ENCODE measurements at places on chromosomes 12 and 14. TPM values are rescaled to one million over a fixed set of nuclear protein-coding genes. Genes with fewer than 3 reads are reported as not detected.

Gene GLI1
- polyA plus RNA-seq: 0.67 TPM

Gene HRK
- 0.02 TPM for polyA plus RNA-seq

Gene ACOT6
- polyA plus RNA-seq: not detected

Gene SALL2
- 7.5 TPM for polyA plus RNA-seq

Gene DNAL1
- 3.6 TPM for polyA plus RNA-seq

Gene GARIN6
- not detected for polyA plus RNA-seq

Gene PLEK2
- polyA plus RNA-seq: 0.11 TPM

Gene SLC25A47
- not detected for polyA plus RNA-seq

Gene KLRB1
- polyA plus RNA-seq: not detected

Gene KRT79
- not detected for polyA plus RNA-seq

Gene MDGA2
- not detected for polyA plus RNA-seq

Gene DNAI7
- polyA plus RNA-seq: 0.34 TPM

Gene HVCN1
- polyA plus RNA-seq: 0.03 TPM

Gene CCDC198
- not detected for polyA plus RNA-seq

Gene CCNT1
- 7.2 TPM for polyA plus RNA-seq

Gene SELPLG
- 2.8 TPM for polyA plus RNA-seq

Gene CARMIL3
- polyA plus RNA-seq: 0.32 TPM

Gene SERPINA10
- not detected for polyA plus RNA-seq

Gene TDRD9
- not detected for polyA plus RNA-seq

Gene RPL10L
- polyA plus RNA-seq: not detected

Gene TMEM119
- polyA plus RNA-seq: 25.7 TPM

Gene RHEBL1
- 2.3 TPM for polyA plus RNA-seq

Gene ASIC1
- 28.4 TPM for polyA plus RNA-seq

Gene BDKRB1
- 16.9 TPM for polyA plus RNA-seq

Gene PTPRO
- 1.9 TPM for polyA plus RNA-seq

Gene SYCP3
- polyA plus RNA-seq: 0.07 TPM

Gene YLPM1
- polyA plus RNA-seq: 14.0 TPM

Gene HNRNPC
- 341 TPM for polyA plus RNA-seq

Gene CD163L1
- polyA plus RNA-seq: 0.41 TPM

Gene ADCY6
- polyA plus RNA-seq: 46.4 TPM

Gene GUCY2C
- not detected for polyA plus RNA-seq

Gene TTC5
- 14.6 TPM for polyA plus RNA-seq

Gene SCN8A
- polyA plus RNA-seq: 9.7 TPM

Gene KLHL28
- 1.3 TPM for polyA plus RNA-seq

Gene GNB3
- 13.8 TPM for polyA plus RNA-seq

Gene NINJ2
- polyA plus RNA-seq: 0.07 TPM

Gene SLC6A13
- 0.05 TPM for polyA plus RNA-seq

Gene TPPP2
- not detected for polyA plus RNA-seq

Gene RILPL2
- polyA plus RNA-seq: 5.2 TPM

Gene ASCL1
- 0.28 TPM for polyA plus RNA-seq

Gene DLGAP5
- polyA plus RNA-seq: 6.2 TPM

Gene PKP2
- polyA plus RNA-seq: 0.06 TPM

Gene ANKRD52
- polyA plus RNA-seq: 23.4 TPM

Gene ACVRL1
- 0.07 TPM for polyA plus RNA-seq

Gene LPAR5
- 0.03 TPM for polyA plus RNA-seq

Gene EFS
- polyA plus RNA-seq: 4.4 TPM

Gene RTL1
- polyA plus RNA-seq: 0.07 TPM

Gene CELA1
- polyA plus RNA-seq: not detected

Gene PLCZ1
- polyA plus RNA-seq: 0.15 TPM

Gene HCAR3
- polyA plus RNA-seq: not detected

Gene LTB4R
- 11.9 TPM for polyA plus RNA-seq

Gene OASL
- 0.37 TPM for polyA plus RNA-seq

Gene LTB4R2
- polyA plus RNA-seq: 8.2 TPM

Gene CLMN
- 1.4 TPM for polyA plus RNA-seq
